ENCODE measurements at places on chromosomes 3 and 15. TPM values are rescaled to one million over a fixed set of nuclear protein-coding genes. Genes with fewer than 3 reads are reported as not detected.

The CYP11A1 gene
- total RNA-seq: 2.6 TPM

DNA sequence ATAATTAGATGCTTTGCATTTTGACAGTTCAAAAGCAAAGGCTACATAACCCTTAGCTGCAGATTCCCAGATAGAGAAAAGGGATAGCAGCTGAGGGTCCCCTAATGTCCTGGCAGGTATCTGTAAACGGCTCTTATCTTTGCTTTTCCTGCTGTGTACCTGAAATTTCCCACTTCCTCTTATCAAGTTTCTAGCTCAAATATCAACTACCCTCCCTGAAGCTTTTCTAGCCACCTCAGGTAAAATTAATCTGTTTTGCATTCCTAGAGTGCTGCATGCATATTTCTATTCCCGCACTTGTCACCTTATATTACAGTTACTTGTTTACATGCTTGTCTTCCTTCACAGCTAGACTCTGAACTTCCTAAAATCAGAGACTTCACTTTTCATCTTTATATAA, 55.6 kb upstream of the STXBP5L start:
- no peaks in the 10 kb centered on the region for H3K36me3 ChIP-seq
- no peak overlapping the region for H3K4me3 ChIP-seq
- H3K27me3 ChIP-seq: no peaks in the 10 kb centered on the region
- H3K4me1 ChIP-seq: no peaks in the 10 kb centered on the region
- no peak for DNase-seq

GRCh38 chr15:80265021-80265420, 13.0 kb upstream of the CTXND1 start:
- H3K27ac ChIP-seq: no peak overlapping the region
- no peak for DNase-seq
- no peaks in the 10 kb centered on the region for H3K4me1 ChIP-seq
- H3K27me3 ChIP-seq: no peaks in the 10 kb centered on the region

DNA sequence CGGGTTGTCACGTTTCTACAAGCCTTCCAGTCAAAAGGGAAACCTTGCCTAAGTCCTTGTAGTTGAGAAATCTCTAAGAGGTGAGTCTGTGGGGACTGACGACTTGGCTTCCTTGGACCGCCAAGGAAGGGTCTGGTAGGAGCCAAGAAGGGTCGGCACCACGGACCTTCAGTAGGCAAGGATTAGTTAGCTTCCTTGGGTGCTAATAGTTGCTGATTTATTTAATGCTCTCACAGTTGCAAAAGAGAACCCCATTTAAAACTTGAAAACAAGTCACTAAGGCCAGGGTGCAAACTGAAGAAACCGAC, 361 bp upstream of the LCMT2 start:
- H3K4me3 ChIP-seq: peak overlapping the region; percentile 68
- peak overlapping the region; percentile 86 for H3K27ac ChIP-seq
- peaks cover 11% of the 10 kb centered on the region for H3K4me1 ChIP-seq
- no peak for DNase-seq
- H3K36me3 ChIP-seq: no peaks in the 10 kb centered on the region

DNA sequence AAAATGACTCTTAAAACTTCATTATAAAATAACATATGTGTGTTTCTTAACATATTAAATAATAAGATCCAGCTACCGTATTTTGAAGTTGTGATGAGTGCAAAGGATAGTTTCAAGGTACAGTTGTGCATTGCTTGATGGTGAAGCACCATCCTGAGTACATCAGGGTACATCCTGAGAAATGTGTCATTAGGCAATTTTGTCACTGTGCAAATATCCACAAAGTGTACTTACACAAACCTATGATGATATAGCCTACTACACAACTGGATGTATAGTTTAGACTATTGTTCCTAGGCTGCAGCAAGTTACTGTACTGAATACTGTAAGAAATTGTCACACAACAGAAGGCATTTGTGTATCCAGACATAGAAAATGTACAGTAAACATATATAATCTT, 20.8 kb upstream of the TM4SF1 start:
- H3K36me3 ChIP-seq: no peaks in the 10 kb centered on the region
- no peak overlapping the region for H3K4me3 ChIP-seq
- no peaks in the 10 kb centered on the region for H3K27me3 ChIP-seq
- no peak overlapping the region for H3K27ac ChIP-seq
- no peak for DNase-seq
- no peaks in the 10 kb centered on the region for H3K4me1 ChIP-seq

DNA sequence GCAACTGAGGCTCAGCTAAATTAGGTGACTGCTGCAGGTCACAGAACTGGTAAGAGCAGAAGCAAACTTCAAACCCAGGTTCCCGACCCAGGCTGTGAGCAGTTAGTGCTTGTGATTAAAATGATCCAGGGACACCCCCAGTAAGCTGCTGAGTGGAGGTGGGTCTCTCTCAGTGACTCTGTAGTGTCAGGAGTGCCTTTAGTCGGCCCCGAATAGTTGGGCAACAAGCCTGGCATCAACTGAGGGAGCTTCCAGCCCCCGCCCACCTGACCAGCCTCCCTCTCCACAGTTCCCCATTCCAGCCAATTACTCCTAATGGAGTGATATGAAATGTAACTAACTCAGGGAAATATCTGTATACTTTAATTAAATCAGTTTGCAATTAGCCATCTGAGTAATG, 168.0 kb upstream of the SMAD3 start:
- DNase-seq: peak; percentile 6
- H3K36me3 ChIP-seq: no peaks in the 10 kb centered on the region
- no peaks in the 10 kb centered on the region for H3K4me1 ChIP-seq
- H3K4me3 ChIP-seq: no peak overlapping the region

GRCh38 chr3:142888481-142889211, at the start of gene PCOLCE2:
Gene PCOLCE2 (minus strand): TSS chr3:142889083. CDS start chr3:142888896, 187 bp downstream.
- H3K4me3 ChIP-seq: peak within 1 kb of the TSS; percentile 76
- H3K36me3 ChIP-seq: no peaks in the 10 kb centered on the region
- DNase-seq: peak; percentile 48
- H3K4me1 ChIP-seq: no peaks in the 10 kb centered on the region
- H3K27ac ChIP-seq: no peak within 1 kb of the TSS
- H3K27me3 ChIP-seq: no peaks in the 10 kb centered on the region

Data from right lobe of liver (tissue), 6 donors.